Esophagus squamous epithelium (tissue), 5 donors: ENCODE measurements at places on chromosomes 3 and 15.

DNA sequence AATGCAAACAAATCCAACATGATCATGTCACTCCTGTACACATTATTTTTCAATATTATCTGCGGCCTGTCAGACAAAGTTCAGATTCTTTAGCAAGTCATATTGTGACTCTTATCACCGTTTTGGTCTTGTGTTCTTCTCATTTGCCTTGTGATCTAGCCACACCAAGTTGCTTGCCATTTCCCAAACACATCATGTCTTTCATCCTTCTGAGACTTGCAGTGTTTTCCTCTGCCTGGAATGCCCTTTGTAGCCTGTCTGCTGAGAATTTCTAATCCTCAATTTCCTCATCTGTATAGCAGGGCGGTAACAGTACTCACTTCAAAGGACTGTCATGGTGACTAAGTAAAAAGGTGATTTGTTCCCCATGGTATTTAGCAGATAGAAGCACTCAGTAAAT lies 135.0 kb downstream of the GREM1 start:
- DNase-seq = no peak

GRCh38 chr3:72595376-72595775 lies 252.9 kb downstream of the SHQ1 start:
- DNase-seq = no peak

- no peak for DNase-seq
These were observed 24.2 kb downstream of the RNU5B-1 start for GRCh38 chr15:65328506-65329287.

DNA sequence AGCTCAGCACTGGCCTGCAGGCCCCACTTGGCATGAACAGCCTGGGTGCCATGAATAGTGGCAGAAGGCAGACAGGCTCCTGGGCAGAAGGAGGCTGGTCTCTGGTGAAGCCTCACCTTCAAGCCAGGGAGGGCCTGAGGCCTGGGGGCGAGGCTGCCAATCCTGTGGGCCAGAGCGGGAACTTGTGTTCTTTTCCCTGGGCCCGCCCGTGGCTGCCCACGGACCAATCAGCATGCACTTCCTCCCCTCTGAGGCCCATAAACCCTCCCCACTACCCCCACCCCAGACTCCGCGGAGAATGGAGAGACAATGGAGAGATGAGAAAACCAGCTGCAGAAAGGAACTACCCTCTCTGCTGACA lies 283.8 kb upstream of the ROBO1 start:
- no peak for DNase-seq

GRCh38 chr3:113832477-113833164 lies 6.0 kb upstream of the GRAMD1C start:
- no peak for DNase-seq

DNA sequence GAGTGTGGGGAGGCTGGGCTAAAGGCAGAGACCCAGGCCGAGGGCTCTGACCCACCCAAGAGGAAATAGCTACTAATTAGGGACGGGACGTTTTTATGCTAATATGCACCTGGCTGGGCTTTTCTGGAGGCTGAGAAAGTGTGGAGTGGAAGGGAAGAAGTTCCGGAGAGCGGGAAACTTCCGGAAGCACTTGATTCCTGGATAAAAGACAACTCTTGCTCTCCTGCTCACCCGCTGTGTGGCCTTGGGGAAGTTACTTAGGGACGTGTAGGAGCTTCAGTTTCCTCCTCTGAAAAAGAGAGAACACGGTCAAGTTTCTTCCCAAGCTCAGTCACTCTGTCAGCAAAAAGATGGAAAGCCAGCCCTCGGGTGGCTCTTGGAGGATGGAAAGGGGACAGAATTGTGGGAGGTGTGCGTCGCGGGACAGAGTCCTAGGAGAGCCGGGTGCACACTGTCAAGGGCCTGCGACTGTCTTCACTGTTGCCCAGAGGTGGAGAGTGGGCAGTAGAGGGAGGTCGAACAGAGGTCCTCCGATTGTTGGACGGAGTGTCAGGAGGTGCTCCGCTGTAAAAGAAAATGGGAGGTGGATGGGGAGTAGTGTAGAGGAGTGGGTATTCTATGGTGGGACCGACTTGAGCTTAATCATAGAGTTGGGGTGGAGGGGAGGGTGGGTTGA lies 43.2 kb downstream of the EPHB3 start:
- DNase-seq = no peak

- no peak for DNase-seq
These were observed 86.5 kb downstream of the ANKRD28 start for GRCh38 chr3:15711281-15711680.

GRCh38 chr3:32597656-32598055 lies 27.0 kb upstream of the DYNC1LI1 start:
- DNase-seq = no peak

- DNase-seq = no peak
These were observed 40.1 kb upstream of the EPHB1 start for GRCh38 chr3:134754768-134755559.

DNA sequence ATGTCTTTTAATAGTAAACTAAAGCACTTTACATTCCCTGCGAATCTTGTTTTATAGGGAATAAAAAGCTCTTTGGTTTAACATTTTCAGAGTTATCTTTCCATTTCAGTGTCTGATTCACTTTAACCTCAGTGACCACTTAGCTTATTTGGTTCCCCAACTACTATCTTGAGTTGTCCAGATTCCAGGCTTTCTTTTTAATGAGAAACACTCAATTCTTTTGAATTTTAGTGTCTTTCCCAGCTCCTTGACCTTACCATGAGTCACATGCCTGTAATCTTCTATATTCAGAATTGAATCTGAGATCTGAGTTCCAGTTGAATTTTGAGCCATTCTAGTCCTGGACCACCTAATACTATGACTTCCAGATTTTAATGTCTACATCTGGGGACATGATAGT lies 144.4 kb downstream of the KCNAB1 start:
- DNase-seq = no peak

GRCh38 chr3:56131974-56132590 lies 336.2 kb downstream of the ERC2 start:
- no peak for DNase-seq

GRCh38 chr15:58178668-58179067 lies 40.5 kb downstream of the AQP9 start:
- no peak for DNase-seq

DNA sequence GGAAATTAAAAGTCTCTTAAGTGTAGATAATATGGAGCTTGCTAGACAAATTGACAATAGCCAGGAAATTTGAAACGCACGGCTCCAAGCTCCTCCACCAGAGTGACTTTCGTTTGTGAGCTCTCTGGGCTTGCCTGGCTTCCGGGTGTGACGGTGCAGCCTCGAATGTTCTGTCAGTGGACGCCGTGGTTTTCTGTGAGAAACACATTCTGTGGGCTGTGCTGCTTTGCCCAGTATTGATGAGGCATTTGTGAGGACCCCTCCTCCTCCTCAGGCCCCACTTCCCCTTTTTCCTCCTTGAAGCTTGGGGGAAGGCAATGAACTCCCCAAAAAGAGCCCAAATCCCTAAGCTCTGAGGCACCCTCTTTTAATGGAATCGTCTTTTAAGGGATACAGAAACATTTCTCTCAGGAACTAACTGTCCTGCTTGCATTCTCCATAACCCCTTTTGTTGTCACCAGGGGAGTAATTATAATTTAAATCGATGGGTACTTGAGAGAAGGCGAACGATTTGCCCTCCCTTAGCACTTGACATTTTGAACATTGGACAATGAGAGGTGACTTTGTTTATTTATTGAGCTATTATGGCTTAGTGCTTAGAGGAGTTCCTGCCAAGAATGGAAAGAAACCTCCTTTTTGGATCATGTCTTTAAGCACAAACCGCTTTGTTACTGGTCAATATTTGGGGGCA lies 40.8 kb downstream of the POLR2M start:
- DNase-seq = no peak

GRCh38 chr15:91307601-91308000 lies 207.5 kb downstream of the SV2B start:
- no peak for DNase-seq

GRCh38 chr3:54086652-54087405 lies 35.5 kb upstream of the CACNA2D3 start:
- no peak for DNase-seq

- DNase-seq = no peak
These were observed 43.9 kb downstream of the SEMA3G start for GRCh38 chr3:52401021-52401420.

DNA sequence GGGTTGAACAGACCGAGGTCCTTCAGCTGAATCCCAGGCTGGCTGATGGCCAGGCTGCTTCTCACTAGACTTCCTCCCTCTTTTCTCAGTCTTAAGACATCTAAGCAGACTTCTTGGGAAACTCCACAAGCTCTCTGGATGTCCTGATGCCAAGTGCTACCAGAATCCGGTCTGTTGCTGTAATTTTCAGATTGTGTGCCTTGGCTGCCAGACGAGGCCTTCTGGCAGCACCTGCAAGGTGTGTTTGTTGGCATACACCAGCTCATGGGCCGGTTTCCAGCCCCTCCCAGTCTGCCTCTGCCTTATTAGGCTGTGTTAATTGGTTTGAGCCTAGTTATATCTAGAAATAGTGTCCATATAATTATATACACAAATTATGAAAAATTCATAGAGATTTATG lies 120.6 kb downstream of the TNIK start:
- no peak for DNase-seq

DNA sequence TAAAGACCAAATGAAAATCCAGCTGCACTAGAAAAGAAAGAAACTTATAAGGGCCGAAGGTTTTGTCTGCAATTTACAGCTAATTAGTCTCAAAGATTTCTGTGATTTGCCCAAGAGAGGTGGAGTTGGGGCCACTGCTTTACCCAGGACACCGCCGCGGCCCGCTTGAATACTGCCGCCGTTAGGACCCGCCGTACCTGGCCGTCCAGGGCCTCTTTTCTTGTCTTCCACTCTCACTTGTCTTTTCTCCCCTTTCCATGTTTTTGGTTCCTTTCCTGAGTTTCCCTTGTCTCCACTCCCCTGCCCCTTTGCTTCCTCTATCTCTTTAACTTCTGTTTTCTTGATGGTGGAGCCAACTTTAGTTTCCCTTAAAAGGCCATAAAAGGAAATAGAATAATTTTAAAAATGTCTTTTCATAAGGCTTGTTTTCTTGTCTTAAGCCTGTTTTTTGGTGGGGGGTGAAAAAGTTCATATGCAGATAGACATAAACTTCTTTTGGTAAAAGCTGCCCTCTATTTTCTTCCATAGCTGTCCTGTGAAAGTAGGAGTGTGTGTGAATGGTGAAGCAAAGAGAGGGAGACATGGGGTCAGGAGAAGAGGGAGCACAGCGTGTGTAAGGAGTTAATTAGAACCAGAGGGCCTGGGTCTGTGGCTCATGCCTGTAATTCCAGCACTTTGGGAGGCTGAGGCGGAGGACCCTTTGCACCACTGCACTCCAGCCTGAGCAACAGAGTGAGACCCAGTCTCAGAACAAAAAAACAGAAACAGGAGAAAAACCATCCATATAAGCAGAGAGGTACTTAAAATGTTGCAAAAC lies 16.0 kb upstream of the CCNL1 start:
- no peak for DNase-seq

DNA sequence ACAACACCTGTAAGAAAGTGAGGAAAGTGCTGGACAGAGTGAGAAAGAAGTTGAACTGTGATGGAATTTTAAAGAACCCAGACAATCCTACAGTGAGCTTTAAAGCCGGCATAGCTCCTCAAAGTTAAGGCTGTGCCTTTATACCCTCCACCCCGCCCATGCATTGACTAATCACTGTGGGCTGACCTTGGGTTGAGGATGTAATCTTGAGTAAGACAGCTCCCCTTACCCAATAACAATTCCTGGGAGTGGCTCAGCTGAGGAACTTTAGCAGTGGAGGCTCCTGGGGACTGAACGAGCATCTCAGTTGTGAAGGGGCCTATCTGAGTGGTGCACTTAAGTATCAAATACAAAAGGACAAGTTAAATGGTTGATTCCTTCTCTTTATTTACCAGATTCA lies 35.7 kb upstream of the ZNF770 start:
- no peak for DNase-seq

DNA sequence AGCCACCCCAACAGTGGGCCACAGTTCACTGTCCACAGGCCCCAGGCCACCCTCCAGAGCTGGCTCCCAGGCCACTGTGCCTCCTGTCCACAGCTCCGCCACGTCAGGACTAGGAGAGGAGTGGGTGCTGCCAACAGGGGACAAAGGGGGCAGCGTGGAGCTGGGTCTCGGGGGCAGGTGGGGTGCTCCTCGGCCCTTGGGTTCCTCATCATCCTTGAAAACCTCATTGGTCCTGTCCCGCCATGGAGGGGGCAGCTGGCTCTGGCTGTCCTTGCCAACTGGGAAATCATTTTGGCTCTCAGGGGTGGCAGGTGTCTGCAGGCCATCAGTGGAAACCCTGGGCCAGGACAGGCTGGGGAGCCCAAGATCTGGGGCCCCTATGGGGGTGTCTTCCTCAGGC lies 45.2 kb downstream of the ADAMTS7 start:
- no peak for DNase-seq

DNA sequence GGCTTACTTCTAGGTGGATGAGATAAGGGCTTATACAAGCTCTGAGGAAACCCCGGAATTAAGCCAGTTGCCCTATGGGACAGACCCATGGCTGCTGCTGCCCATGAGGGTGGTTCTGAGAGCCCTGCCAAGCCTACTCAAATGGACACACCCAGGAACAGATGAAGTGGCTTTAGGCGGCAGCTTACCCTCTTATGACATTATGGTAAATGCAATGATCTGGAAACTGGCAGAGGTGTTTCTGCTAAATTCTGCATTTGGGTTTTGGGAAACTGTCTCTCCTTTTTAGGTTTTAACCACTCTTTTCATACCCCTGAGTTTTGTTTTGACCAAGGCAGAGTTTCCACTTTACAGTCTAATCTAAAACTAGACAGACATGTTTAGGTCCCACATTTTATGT lies 9.0 kb upstream of the ZBED2 start:
- DNase-seq = no peak

DNA sequence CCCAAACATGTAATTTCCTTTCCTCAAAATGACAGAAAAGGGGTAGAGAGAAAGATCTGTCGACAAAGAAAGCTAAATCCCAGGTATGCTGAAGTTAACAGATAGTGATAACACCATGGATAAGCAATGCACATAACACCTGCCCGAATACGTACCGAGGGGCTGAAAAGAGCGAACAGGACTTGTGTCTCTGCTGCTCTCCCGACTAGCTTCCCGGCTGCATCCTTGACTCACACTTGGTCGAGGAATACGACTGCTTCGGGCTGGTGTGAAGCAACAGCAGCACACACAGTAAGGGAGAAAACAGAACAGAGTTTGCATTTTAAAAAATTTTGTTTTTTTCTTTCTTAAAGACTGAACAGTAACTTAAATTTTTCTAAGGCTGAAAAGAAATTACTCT lies 136.4 kb downstream of the CLASP2 start:
- DNase-seq = no peak
